ENCODE measurements at places on chromosomes 4 and X. TPM values are rescaled to one million over a fixed set of nuclear protein-coding genes. Genes with fewer than 3 reads are reported as not detected.

- DNase-seq = no peak
Measured at GRCh38 chrX:76172325-76172893, 453 bp upstream of the PBDC1 start.

GRCh38 chr4:128528793-128529553 lies 241.4 kb upstream of the PGRMC2 start:
- DNase-seq = no peak

DNA sequence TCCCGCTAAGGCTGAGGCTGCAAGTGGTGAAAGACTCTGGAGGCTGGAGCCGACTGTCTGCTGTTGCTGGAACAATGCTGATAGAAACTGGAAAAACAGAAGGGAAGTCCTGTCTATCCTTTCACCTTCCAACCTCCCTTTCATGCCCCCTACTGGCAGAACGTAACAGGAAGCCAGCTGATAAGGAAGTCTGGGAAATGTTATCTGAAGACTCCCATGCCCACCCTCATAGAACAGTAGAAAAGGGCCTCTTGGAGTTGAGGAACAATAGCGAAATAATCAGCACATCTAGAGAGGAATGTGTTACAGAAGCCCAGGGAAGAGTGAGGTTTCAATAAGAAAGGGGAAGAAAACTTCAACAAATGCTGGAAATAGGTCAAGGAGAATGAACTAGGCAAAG lies 117.1 kb upstream of the DKK2 start:
- no peak for DNase-seq

DNA sequence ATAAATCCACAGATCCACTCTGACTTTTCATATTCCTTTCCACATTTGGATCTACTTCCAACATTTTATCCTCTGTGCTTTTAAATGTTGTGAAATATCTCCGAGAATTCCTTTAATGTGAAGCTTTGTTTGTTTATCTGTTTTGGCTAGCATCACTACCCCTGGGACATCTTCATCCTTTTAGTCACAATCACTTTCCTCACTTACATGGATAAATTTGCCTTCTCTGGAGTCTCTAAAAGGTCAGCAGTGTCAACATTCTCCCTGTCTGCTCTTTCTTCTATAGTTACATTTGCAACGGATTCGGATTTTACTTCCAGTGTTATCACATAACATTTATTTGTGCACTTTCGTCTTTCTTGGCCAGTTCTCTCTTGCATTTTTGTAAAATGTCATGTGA lies 34.2 kb upstream of the LRAT start:
- no peak for DNase-seq

DNA sequence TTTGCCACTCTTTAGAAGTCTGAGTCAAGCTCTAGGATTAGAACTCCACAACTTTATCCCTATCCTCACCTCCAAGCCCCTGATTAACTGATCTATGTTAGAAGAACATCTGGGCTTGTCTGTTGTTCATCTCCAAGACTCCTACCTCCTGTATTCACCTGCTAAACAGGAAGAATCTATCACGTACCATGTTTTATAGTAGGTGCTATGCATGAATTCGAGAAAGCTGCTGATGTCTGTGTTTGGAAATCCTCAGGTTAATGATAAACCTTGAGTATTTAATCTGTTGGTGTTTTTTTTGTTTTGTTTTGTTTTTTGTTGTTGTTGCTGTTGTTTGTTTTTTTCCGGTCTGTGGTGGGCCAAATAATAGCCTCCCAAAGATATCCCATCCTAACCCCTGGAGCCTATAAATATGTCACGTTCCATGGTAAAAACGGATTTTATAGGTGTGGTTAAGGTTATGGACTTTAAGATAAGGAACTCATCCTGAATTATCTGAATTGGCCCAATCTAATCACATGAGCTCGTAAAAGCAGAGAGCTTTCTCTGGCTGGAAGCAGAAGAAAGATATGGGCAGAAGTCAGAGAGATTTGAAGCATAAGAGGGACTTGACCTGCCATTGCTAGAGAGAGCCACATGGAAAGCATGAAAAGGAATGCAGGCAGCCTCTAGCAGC lies 101.2 kb upstream of the DUSP21 start:
- DNase-seq = no peak

DNA sequence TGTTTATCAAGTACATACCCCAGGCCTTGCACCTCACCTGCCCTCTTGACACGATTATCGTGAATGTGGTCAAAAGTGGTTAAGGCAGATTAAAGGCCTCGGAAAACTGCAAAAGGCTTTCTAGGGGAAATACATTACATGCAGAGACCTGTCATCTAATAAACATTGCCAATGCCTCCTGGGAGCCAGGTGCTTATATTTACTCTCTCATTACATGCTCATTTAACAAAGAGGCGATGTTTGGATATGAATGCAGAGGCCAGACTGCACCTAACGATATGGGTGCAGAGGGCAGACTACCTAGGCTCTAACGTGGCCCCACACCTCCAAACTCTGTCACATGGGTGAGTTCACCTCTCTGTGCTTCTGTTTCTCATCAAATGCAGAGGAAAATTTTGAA lies 14.5 kb downstream of the CRMP1 start:
- no peak for DNase-seq

GRCh38 chrX:1442724-1443367 lies 9.9 kb downstream of the ASMTL start:
- no peak for DNase-seq

DNA sequence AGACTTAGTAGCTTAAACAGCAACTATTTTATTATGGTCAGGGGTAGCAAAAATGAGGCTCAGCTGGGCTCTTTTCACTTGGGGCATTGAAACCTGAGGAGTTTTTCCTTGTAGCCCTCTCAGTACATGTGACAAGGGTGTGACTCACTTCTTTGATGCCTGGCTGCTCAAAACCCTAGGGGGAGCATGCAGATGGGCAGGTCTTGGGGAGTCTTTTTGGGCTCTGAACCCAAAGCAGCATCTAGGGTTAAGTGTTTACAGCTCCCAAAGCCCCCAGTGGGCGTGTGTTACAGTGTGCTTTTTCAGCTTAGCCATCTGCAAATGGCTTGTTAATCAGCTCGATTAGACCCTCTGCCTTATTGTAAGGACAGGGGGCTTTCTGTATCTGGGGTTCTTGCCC lies 1752.7 kb downstream of the PCDH7 start:
- DNase-seq = no peak

GRCh38 chrX:17377091-17377717 lies 2.2 kb downstream of the NHS start:
- no peak for DNase-seq

DNA sequence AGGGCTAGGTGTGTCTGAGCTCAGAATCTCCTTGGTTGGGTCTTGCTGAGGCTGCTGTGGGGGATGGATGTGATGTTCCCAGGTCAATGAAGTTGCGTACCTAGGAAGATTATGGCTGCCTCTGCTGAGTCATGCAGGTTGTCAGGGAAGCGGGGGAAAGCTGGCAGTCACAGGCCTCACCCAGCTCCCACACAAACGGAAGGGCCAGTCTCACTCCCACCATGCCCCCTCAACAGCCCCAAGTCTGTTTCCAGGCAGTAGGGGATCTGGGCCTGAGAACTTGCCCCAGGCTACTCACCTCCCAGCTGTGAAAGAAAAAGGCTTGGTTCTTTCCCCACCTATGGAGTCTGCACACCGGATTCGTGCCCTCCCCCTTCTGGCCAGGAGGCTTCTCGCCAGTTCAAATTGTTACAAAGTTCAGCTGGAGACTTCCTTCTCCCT lies 72.9 kb downstream of the WDR44 start:
- no peak for DNase-seq

DNA sequence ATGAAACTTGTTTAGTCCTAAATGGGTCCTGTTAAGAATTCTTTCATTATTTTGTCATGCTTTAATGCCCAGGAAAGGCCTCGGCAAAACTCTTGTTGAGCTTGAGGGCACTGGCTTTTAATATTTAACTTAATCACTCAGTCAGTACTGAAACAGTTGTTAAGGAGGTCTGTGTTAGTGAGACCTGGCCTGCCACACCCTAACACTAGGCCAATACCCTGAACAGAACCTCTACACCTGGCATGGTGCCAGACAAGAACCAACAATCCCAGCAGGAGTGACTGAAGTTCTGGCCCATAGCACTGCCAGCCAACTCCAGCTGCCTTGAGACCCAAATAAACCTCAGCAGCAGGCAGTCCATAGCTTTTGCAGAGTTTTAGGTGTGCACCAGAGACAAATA lies 85.7 kb upstream of the ITM2A start:
- DNase-seq = peak; percentile 3

DNA sequence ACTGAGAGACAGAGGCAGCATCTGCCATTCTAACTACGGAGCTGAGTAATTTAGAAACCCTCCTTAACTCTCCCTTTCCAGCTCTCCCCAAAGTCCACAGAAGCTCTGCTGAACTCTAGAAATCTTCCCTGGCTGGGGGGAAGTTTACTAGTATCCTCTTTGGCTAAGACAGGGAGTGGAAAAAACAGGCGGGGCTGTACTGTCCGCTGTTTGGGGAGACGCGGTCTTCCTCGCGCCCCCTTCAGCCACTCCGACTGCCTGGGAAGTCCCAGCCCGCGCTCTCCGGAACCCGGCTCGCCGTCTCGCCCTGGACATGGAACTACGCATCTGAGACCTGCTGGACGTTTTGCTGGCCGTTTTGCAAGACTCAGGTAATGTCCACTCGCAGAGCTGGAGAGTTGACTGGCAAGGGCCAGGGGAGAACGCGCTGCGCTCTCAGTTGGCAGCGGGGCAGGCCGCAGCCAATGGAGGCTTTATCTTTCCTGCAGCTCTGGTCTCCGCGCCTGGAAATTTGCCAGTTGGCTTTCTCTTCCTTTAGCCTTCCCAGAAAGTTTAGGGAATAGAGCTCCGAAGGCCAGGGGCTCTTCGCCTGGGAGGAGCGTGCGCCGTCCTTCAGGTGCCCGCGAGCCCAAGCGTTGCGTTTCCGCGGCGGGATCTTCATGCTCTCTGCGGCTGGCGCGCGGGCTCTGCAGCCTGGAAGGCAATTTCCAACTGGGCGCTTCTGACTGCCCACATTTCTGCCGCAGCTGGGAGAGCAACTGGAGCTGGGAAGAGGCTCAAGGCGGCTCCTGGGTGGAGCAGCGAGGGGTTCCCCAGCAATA lies 892 bp downstream of the IL1RAPL2 start:
- no peak for DNase-seq

DNA sequence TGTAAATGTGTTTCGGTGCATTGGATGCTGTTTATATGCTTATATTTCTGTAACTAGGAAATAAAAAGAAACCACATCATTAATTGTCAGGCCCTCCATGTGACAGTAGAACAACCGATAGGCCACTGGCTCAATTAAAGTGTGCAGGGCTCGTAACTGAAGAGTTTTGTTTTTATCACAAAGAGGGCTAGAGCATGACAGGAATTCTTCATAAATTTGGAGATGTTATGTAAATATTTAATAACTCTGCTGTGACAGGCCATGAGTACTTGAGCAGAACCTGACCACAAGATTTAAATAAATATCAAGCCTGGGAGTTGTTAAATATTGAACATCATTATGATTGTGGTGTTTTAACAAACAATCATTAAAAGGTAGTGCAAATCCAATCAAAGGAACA lies 55.9 kb downstream of the MID1 start:
- DNase-seq = no peak

- DNase-seq = peak; percentile 46
Measured at GRCh38 chr4:33060674-33061542, 2340.7 kb downstream of the PCDH7 start.

- no peak for DNase-seq
Measured at GRCh38 chrX:132025041-132025440, 1.9 kb downstream of the STK26 start.

Gene COPS4
- 80.7 TPM for polyA plus RNA-seq

Gene SPARCL1
- polyA plus RNA-seq = 9.2 TPM

Gene MAGEC2
- not detected for polyA plus RNA-seq

Gene SFRP2
- polyA plus RNA-seq = 14.9 TPM

Gene CYSLTR1
- polyA plus RNA-seq = 2.1 TPM

Gene RHOH
- polyA plus RNA-seq = 0.50 TPM

Gene F8A3
- not detected for polyA plus RNA-seq

Gene SLC35A2
- 27.2 TPM for polyA plus RNA-seq

Gene TMSB15A
- polyA plus RNA-seq = 80.4 TPM

Gene DCAF4L1
- polyA plus RNA-seq = 0.42 TPM

Gene CTAG2
- polyA plus RNA-seq = not detected
